ENCODE measurements at places on chromosomes 3 and 15.
A peak's percentile ranks its signal among the peaks of the same experiment; 100 is the strongest.

DNA sequence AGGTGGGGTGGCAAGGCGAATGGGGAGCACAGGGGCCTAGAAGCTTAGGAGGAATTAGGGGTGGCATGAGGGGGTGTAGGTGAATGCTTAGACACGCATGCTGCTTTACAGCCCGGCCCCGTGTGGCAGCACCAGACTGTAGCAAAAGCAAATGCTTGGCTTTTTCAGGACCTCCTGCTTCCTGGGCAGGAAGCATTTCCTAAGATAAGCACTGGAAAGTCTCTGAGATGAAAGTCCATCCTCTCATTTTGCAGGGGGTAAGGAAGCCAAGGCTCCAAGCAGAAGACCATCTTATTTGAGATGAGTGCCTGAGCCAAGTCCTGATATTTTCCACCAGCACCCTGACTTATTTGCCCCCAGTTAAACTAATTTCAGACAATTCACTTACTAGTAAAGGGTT is 12.9 kb downstream of the SSUH2 start:
- no peak for DNase-seq

DNA sequence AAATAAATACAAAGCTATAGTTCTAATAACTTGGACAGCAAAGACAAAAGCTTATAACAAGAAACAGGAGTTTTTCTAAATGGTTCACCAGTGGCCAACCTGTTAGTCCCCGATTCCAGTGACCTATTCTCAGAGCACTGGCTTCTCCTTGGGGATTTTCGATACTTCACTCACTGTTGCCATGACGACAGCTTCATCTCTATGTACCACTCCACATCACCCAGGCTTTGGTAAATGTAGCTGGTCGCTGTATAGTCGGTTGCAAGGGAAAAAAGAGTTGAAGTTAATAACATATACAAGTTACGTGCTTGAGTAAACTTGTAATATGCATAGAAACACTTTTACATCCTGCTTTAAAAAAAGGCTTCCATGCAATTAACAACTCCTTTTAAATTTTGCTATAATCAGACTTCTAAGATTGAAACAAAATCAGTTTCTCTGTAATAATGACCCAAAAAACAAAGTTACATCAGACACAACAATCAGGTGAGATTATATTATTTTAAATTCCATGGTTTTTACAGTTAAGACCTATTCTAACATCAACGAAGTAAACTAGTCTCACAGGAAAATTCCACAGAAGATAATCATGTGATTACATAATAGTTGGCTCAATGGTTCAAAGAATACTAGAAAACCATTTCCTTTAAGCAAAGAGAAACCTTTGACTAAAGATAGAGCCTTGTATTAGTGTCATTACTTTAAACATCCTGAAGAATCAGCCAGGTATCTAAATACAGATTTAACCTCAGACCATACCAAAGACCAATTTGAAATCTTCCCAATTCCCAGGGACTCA is 2.9 kb downstream of the CCNL1 start:
- DNase-seq: no peak

DNA sequence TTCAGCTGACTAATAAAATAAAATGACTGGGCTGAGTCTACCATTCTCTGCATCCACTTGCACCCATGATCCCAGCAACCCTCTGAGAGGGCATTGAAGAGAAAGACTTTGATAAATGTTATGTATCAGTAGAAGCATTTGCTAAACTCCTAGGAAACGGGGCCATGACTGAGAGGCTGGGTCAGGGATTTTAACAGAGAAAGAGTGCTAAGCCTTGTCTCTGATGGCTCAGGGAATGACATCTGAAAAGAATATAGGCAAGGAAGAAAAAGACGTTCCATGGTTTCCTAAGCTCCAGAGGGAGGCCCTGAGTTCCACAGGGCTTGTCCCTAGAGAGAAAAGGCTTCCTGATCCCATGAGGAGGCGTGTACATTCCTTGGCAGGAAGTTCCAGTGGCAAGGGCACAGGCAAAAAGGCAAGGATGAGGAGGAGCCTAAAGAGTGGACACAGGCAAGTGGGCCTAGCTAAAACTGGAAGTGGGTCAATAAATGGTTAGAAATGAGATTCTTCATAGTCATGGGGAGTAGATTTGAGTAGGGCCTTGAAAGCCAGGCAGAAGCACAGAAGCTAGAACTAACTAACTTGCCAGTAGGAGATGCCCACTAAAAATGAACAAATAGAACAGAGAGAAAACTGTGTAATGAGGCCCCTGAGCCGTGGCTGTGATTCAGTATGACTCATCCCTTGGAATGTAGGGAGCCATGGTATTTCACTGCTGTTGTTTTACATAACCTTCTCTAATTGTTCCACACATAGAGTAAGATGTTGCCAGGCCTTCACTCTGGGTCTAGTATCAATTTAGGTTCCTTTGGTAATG is 44.9 kb upstream of the MANF start:
- DNase-seq: no peak

- no peak for DNase-seq
Measured at GRCh38 chr15:67807141-67807540, 18.2 kb upstream of the SKOR1 start.

- no peak for DNase-seq
Measured at GRCh38 chr3:65676580-65676979, 362.1 kb downstream of the MAGI1 start.

DNA sequence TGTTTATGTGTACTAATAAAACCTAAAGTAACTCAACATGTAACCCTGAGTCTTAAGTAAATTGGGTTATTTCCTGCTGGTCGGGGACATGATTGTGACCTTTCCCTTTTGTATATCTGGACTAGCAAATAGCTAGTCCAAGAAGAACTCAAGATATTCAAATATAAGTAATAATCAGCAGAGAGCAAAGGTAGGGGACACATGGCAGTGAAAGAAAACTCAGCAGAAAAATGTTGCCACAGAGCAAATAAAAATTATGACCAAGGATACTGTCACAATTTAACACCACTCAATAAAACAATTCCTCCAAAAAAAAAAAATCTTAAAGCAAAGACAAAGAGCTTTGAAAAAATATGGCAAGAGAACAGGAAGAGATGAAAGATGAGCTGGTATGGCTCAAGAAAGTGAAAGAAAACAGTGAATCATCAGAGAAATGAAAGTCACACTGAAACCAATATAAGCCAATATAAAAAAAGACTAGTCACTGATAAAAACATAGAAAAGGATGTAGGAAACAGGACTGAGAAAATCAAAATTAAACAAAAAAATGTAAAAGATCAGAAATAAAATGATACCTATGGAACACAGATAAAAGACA is 43.4 kb downstream of the HLTF start:
- no peak for DNase-seq

DNA sequence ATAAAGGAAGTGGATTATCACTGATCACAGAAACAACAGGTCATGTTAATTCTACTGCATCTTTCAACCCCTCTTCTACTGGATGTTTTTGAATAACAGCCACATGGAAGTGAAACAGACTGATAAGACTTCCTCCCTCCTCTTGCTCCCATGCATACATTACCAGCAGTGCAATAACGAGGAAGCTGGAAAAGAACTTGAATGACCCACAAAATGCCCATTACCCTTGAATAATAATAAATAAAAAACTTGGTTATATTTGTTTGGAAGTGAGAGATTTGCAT is 51.6 kb downstream of the RARB start:
- DNase-seq: no peak

- DNase-seq: peak; percentile 11
Measured at GRCh38 chr3:57164657-57165573, at the start of gene IL17RD. TSS of gene IL17RD (minus strand) at chr3:57165353. CDS start at chr3:57165286, 67 bp downstream.

DNA sequence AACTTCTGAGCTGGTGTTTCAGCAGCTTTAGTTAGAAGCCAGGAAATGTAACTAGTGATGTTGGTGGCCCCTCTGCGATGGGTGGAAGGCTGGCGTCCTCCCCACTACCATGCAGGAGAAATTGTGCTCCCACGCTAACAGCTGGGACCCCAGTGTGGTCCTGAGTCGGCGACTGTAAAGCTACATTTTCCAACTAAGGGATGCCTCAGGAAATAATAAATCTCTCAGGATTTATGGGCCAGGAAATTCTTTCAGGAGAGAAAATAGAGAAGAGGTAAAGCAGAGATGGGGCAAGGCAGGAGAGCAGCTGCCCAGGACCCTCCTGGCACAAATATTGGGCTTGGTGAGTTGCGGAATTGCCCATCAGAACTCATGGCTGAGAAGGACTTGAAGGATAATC is 186.9 kb downstream of the OPA1 start:
- DNase-seq: no peak

All from NCI-H446 (cell line).